ENCODE measurements at places on chromosomes 3 and 15.

DNA sequence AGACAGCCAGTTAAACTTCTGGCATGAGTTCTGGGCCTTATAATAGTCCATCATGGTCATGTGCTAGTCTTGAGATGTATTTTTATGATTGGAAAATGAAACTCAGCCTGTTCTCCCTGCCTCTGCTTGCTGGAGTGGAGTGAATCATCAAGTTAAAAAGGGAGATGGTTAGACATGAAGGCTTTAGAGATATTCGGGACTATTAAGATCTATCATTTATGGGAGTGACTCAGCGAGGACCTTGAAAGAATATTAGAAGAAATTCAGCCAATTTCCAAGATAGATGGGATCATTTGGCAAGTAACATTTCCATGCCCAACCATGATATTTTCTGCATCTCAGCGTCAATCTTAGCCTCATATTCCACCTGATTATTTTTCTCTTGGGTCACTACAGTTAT, 79.8 kb downstream of the AGBL1 start:
- no peak for DNase-seq

DNA sequence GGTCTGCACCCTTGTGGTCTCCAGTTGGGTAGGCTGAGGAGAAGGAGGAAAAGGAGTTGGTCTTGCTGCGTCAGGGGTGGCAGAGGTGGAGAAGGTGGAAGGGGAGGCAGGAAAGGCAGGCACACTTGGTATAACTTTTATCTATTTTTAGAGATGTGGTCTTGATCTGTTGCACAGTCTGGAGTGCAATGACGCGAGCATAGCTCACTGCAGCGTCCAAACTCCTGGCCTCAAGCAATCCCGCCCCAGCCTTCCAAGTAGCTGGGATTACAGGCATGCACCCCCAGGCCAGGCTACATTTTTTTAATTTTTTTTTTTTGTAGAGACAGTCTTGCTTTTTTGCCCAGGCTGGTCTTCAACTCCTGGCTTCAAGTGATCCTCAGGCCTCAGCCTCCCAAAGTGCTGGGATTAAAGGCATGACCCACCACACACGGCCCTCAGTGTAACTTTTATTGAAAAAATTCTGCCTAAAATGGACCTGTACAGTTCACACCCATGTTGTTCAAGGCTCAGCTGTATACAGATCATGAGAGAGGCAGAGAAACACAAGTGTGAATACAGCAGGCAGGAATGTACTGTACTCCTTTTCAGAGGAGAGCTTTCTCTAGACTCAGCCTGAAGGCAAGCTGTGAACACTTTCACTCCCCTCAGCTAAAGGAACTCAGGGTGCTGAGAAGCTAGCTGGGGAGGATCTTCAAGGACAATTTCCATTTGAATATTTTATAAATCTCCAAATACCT, 2.1 kb upstream of the RHOV start:
- no peak for DNase-seq

- no peak for DNase-seq
Measured at GRCh38 chr3:50259432-50260026, 9.4 kb upstream of the SEMA3B start.

- no peak for DNase-seq
Measured at GRCh38 chr15:91603384-91604080, 250.0 kb upstream of the SLCO3A1 start.

DNA sequence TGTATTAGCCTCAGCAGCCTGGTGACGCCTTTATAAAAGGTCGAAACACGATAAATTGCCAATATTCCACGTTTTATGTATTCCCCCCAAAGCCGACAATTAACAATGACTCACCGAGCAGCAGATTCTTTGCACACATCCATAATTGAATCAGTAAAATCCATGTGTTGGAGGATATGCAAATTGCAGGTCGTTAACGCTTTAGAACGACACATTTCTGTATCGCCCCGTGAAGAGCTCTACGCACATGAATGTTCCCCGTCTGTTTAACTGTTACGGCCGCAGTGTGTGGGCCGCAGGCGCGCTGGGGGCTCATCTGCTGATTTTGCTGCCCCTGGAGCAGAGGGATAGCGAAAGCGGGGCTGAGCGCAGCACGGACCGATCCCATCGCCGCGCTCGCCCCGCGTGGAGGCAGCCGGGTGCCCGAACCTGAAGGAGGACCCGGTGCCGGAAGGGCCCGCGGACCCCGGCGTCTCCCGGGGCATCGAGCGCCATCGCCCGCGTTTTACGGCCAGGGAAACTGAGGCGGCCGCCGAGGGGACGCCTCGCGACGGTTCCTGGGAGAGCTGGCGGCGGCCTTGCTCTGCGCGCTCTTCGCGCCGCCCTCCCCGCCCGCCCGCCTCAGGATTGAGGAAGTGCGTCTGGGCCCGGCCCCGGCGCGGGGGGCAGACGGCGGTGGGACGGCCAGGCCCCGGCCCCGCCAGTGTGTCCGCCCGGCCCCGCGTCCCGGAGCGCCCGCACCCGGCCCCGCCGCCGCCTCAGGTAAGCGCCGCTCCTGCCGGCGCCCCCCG, at the start of gene LRRK1:
TSS of gene LRRK1 (plus strand) at position 668 of the 791 bp plus-strand sequence. CDS start 5,276 bp downstream, outside the sequence.
- peak; percentile 66 for DNase-seq

- no peak for DNase-seq
Measured at GRCh38 chr3:72784226-72784625, 64.0 kb downstream of the SHQ1 start.

GRCh38 chr3:155192957-155193746, 100.3 kb downstream of the STRIT1 start:
- no peak for DNase-seq

DNA sequence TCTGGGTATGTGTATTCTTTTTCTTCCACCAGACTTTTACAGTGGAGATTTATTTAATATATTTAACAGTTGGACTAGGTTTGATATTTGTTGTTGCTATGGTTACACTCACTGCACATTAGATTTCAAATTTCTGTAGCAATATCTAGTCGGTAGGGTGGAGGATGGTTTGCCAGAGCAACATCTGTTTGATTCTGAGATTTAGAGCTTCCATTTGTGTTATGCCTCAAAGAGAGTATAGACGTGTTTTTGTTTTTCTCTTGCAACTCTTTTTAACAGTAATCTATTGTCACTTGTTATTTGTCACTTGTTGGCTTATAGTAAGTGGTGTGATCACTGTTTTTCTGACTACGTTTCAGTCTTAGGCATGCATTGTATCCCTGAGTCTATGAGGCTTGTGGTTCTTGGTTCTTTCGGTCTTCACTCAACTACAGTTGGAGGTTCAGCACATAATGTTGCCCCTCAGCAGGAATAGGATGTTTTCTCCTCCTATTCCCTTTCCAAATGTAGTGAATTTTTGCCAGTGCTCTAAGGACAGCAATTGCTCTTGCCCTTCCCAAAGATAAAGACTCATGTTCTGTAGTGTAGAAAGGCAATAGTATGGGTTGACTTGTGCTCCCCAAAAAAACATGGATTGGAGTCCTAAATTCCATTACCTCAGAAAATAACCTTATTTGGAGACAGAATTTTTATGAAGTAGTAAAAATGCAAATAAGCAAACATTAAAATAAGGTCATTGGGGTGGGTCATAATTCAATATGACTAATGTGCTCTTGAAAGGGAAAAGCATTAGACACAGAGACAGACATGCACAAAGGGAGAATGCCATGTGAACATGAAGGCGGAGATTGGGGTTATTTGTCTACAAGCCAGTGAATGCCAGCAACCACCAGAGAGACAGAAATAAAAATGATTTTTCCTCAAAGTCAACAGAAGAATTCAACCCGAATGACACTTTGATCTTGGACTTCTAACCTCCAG, 692.1 kb downstream of the DIPK2A start:
- no peak for DNase-seq

- DNase-seq, result no peak
Measured at GRCh38 chr3:86737517-86737916, 253.4 kb downstream of the VGLL3 start.
